Progenitor cell of endocrine pancreas (in vitro differentiated cells): ENCODE measurements at places on chromosomes 7 and 10. TPM values are rescaled to one million over a fixed set of nuclear protein-coding genes. Genes with fewer than 3 reads are reported as not detected.

DNA sequence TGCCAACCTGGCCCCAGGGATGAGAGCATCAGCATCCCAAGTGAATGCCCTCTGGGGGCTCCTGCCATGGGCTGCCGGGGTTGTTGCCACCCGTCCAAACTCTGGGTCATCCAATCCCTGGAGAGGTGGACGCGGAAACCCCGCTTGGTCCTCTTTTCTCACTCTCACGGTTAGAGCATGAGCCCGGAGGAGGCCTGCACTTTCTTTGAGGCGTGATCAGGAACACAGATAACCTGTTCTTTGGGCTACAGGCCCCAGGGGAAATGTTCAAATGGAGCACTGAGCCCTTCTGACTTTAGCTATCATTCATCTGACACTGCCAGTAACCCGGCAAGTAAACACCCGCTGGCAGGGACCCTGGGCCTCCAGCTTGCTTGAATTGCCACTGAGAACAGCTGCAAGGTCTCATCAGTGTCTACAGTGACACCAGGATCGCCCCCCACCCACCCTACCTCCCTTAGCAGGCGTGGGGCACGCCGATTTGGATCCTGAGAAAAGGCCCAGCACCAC, 29.4 kb upstream of the SLF2 start:
- DNase-seq: no peak

DNA sequence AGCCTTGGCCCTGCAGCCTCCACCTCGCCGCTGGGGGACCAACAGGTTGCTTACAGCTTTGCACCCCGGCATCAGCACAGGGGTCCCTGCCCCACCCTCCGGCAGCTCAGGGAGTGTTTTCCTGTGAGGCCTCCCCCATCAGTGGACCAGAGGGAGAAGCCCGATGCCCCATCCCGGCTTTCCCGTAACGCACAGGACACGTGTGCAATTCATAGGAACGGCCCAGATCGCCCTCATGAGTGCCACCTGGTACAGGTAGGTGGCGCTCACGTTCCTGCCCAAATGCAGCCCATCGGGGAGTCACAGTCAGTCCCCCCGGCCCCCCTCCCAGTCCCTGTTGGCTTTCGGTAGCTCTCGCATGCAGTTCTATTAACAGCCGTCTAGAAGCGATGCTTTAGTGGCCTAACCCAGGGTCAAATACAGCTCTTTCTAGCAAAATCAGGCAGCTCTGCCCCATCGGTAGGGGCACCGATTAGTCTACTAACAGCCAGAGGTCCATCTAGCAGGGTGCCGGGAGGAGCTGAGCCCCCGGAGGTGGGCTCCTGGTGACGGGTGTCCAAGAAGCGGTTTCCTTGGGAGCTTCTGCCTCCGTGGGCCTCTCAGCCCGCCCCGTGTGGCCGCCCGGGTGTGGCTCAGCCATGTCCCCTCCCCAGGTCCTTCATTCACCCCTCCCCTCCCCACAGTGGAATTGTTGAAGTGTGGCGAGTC, 48.4 kb upstream of the GTF2IRD1 start:
- DNase-seq: no peak

The SPDYE18 gene
- 0.60 and 0.93 TPM in 2 replicates for total RNA-seq

- DNase-seq: no peak
These were observed 10.8 kb downstream of the CCNY start for GRCh38 chr10:35347121-35347562.

The WDR11 gene
- 66.1 and 71.8 TPM in 2 replicates for total RNA-seq

- DNase-seq: no peak
These were observed 30.1 kb downstream of the TNS3 start for GRCh38 chr7:47551668-47552440.

- DNase-seq: no peak
These were observed 33.0 kb downstream of the CAMK2B start for GRCh38 chr7:44292420-44292817.

The IL6 gene
- not detected in 2 replicates for total RNA-seq

The FAM25C gene
- not detected in 2 replicates for total RNA-seq

GRCh38 chr10:129883029-129883428, 81.0 kb downstream of the EBF3 start:
- no peak for DNase-seq

GRCh38 chr7:104267701-104268368, 60.0 kb upstream of the ORC5 start:
- DNase-seq: no peak
